ENCODE measurements at places on chromosomes 6 and 20. TPM values are rescaled to one million over a fixed set of nuclear protein-coding genes. Genes with fewer than 3 reads are reported as not detected.

The PLCB4 gene
- total RNA-seq, result 0.13 TPM

The CFAP61 gene
- total RNA-seq, result not detected

The EPPIN gene
- not detected for total RNA-seq

The PROKR2 gene
- not detected for total RNA-seq

The TXLNB gene
- total RNA-seq, result 0.53 TPM

The SAPCD1 gene
- total RNA-seq, result 0.67 TPM

The PTK7 gene
- 27.7 TPM for total RNA-seq

The TSPO2 gene
- not detected for total RNA-seq

The RFX6 gene
- not detected for total RNA-seq

The PRRC2A gene
- total RNA-seq, result 95.7 TPM

The HNF4A gene
- not detected for total RNA-seq

The MAP7 gene
- 0.25 TPM for total RNA-seq

Measured in mammary microvascular endothelial cell (primary cell).